Spleen (tissue), 13 donors: ENCODE measurements at places on chromosomes 6 and 20. TPM values are rescaled to one million over a fixed set of nuclear protein-coding genes. Genes with fewer than 3 reads are reported as not detected.

Gene BPIFA1
- not detected for total RNA-seq

Gene HSPA12B
- total RNA-seq: 21.6 TPM

Gene COL9A1
- not detected for total RNA-seq

Gene GPR6
- not detected for total RNA-seq

Gene EYA2
- not detected for total RNA-seq

Gene SLC17A2
- not detected for total RNA-seq

Gene CCM2L
- total RNA-seq: 131 TPM

Gene CLDN20
- not detected for total RNA-seq

DNA sequence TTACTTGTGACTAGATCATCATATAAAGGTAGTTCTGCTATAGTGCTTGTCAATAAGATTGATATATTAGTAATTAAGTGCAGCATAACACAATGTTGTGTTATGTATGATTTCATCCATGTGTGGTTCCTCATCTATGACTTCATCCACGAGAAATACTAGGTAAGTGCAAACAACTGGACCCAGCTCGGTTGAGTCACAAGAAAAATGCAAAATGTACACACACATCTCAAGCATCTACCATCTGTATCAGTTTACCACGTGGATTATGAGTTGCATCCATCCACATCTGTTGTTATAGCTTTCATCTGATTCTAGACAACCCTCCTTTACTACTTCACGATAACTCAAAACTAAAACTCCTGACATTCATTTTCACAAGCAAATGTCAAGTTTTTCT, 517.0 kb upstream of the CITED2 start:
- H3K27me3 ChIP-seq: no peaks in the 10 kb centered on the region
- no peak for DNase-seq
- H3K4me3 ChIP-seq: no peak overlapping the region
- no peaks in the 10 kb centered on the region for H3K36me3 ChIP-seq

- H3K27ac ChIP-seq: no peak overlapping the region
- H3K27me3 ChIP-seq: no peaks in the 10 kb centered on the region
- peaks cover 30% of the 10 kb centered on the region for H3K4me1 ChIP-seq
- H3K4me3 ChIP-seq: no peak overlapping the region
- peaks cover 5% of the 10 kb centered on the region for H3K36me3 ChIP-seq
These were observed 20.2 kb downstream of the SENP6 start for GRCh38 chr6:75621846-75622245.

DNA sequence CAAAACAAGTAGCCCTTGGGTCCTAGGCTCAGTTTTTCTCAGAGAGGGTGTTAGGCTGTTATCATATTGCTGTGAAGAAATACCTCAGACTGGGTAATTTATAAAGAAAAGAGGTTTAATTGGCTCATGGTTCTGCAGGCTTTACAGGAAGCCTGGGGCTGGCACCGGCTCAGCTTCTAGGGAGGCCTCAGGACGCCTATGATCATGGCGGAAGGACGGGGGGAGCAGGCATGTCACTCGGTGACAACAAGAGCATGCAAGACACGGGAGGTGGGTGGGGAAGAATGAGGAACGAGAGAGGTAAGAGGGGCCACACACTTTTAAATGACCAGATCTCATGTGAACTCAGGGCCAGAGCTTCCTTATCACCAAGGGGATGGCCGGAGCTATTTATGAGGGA, 26.9 kb downstream of the CDH26 start:
- H3K27ac ChIP-seq: peak overlapping the region; percentile 14
- no peaks in the 10 kb centered on the region for H3K36me3 ChIP-seq
- no peaks in the 10 kb centered on the region for H3K4me1 ChIP-seq
- no peak for DNase-seq

DNA sequence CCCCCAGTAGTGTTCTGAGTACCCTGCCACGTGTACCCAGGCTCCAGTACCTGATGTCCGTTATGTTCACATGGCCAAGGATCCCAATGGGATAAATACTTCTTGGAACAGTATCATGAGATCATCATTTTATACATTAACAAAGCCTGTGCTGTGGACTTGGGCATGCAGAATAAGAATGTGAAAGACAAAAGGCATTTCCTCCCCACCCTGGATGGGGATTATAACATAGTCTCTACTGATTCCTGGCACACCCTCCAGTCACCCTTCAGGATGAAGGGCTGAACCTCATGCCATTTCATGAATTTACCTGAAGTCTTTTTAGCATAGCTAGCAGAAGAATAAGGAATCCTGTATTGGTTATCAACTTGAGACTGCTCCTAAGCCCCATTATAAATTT, 2.8 kb downstream of the TNFRSF21 start:
- H3K4me1 ChIP-seq: peaks cover 25% of the 10 kb centered on the region
- no peak overlapping the region for H3K4me3 ChIP-seq
- DNase-seq: no peak
- no peak overlapping the region for H3K27ac ChIP-seq

GRCh38 chr6:38241200-38241871, 398.4 kb downstream of the BTBD9 start:
- H3K36me3 ChIP-seq: no peaks in the 10 kb centered on the region
- H3K4me1 ChIP-seq: peaks cover 8% of the 10 kb centered on the region
- no peak overlapping the region for H3K27ac ChIP-seq
- no peak for DNase-seq

GRCh38 chr6:143286251-143286795, 164.2 kb downstream of the ADAT2 start:
- H3K27ac ChIP-seq: no peak overlapping the region
- no peak for DNase-seq

DNA sequence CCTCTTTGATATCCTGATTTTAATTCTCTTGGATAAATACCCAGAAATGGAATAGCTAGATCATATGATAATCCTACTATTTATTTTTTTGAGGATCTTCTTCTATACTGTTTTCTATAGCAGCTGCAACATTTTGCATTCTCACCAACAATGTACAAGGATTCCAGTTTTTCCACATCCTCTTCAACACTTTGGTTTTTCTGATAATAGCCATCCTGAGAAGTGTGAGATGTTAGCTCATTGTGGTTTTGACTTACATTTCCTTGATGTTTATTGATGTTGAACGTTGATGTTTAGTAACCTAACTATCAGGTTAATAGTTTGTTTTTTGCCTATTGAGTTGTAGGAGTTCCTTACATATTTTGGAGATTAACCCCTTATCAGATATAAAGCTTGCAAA, 217.3 kb downstream of the LRFN2 start:
- no peaks in the 10 kb centered on the region for H3K4me1 ChIP-seq
- H3K4me3 ChIP-seq: no peak overlapping the region
- no peaks in the 10 kb centered on the region for H3K36me3 ChIP-seq

DNA sequence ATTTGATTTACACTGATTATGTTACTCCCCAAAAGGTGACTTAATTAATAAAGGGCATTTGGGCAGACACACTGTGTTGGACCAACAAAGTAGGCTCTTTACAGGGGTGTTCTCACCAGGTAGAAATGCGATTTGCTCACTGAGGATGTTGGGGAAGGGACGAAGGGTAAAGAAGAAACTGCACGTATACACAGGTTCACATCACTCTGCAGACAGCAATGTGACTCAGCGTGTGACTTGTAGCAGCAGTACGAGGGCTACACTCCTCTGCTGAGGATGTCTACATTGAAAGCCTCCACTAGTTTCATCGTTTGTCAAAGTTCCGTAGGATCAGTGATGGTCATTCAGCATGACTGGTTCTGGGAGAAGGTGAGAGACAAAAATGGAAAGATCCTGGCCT, 52.7 kb upstream of the TMEM181 start:
- peaks cover 46% of the 10 kb centered on the region for H3K36me3 ChIP-seq
- no peak overlapping the region for H3K27ac ChIP-seq
- no peak for DNase-seq
- H3K4me3 ChIP-seq: no peak overlapping the region
- no peaks in the 10 kb centered on the region for H3K4me1 ChIP-seq

DNA sequence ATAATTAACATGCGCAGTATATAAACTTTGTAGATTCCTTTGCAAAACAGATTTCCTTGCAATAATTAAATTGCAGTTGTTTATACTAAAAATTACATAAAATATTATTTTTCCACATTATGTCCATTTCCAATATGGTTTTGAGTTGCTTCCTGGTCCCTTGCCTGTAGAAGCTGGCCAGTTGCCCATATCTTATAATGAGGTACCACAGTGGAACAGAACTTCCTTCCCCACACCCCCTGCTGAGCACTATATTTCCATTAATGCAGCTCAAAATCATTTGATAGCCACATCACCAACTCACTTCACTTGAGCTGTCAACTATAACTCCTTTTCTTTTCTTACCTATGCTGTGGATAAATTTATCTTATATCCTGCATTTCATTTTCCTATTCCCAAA, 194.6 kb downstream of the DST start:
- no peak overlapping the region for H3K4me3 ChIP-seq
- no peak for DNase-seq
- no peaks in the 10 kb centered on the region for H3K4me1 ChIP-seq
- no peak overlapping the region for H3K27ac ChIP-seq
- H3K27me3 ChIP-seq: no peaks in the 10 kb centered on the region
- no peaks in the 10 kb centered on the region for H3K36me3 ChIP-seq

DNA sequence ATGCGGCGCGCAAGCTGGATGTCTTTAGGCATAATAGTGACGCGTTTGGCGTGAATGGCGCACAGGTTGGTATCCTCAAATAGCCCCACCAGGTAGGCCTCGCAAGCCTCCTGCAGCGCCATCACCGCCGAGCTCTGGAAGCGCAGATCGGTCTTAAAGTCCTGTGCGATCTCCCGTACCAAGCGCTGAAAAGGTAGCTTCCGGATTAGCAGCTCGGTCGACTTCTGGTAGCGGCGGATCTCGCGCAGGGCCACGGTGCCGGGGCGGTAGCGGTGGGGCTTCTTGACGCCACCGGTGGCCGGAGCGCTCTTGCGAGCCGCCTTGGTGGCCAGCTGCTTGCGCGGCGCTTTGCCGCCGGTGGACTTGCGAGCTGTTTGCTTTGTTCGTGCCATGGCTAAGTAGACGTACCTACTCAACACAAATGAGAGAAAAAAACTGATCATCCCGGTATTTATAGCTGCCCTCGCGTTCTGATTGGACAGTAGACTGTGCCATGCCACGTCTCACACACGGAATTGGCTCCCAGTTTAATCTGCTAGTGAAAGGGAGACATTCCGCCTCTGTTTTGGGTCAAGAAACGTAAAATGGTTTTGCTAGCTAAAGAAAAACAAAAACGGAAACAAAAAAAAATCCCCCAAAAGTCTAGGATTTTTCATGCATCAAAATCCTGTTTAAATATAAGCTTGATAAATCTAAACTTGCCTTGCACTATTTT, 40.1 kb downstream of the OR2B2 start:
- H3K4me3 ChIP-seq: peak overlapping the region; percentile 46
- peak; percentile 94 for DNase-seq
- H3K27me3 ChIP-seq: peaks cover 4% of the 10 kb centered on the region
- peak overlapping the region; percentile 97 for H3K27ac ChIP-seq
- no peaks in the 10 kb centered on the region for H3K36me3 ChIP-seq

DNA sequence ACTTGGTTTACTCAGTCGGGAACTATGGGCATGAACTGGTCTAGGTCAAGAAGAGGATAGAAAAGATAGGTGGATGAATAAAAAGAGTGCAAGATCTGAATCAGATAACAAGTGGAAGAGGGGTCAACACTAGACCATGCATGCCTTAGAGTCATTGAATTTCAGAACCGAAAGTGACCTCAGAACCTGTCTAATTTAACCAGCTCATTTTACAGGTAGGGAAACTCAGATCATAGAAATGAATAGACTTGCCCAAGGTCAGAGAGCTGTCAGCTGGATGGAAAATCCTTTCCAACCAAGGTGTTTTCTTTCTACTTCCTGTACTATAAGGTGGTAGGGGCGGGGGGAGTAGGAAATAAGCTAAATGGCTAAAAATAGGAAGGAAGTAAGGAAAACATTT, 121.4 kb upstream of the ADGRF1 start:
- DNase-seq: no peak
- H3K27me3 ChIP-seq: no peaks in the 10 kb centered on the region
- H3K4me1 ChIP-seq: no peaks in the 10 kb centered on the region
- H3K36me3 ChIP-seq: no peaks in the 10 kb centered on the region

DNA sequence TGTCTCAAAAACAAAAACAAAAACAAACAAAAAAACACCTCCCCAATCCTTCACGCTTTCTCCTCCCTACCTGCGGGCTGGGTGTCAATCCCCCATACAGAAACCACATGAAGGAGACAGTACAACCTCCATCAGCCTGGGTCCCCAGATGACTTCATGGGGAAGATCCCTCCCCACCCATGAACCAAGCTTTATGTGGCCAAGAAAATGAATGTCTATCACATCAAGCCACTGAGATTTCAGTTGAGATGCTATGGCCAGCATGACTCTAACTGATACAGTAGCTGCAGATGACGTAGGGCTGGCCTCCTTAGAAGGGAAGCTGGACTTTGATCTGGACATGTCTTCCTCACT, 21.2 kb upstream of the BNIP5 start:
- H3K36me3 ChIP-seq: no peaks in the 10 kb centered on the region
- no peak overlapping the region for H3K27ac ChIP-seq
- peaks cover 33% of the 10 kb centered on the region for H3K4me1 ChIP-seq
- no peak overlapping the region for H3K4me3 ChIP-seq
- DNase-seq: no peak
